Osteocyte (in vitro differentiated cells): ENCODE measurements at places on chromosomes 13 and 19. TPM values are rescaled to one million over a fixed set of nuclear protein-coding genes. Genes with fewer than 3 reads are reported as not detected.

Gene SHISA7
- total RNA-seq = not detected in 2 replicates

DNA sequence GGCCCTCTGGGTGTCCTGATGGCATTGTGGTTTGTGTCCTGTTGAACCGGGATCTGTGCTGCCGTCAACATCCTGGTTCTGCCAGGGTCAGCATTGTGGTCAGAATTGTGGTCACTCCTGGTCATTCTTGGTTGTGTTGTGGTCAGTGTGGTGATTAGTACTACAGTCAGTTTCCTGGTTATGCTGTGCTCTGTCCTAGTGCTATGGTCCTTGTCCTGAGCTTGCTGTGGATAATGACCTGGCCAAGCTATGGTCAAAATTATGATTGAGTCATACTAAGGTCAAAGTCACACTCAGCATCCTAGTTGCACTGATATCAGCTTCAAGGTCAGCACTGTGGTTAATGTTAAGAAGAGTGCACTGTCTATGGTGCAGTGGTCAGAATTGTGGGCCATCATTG is 4.5 kb upstream of the OLFM2 start:
- no peak for DNase-seq
- H3K36me3 ChIP-seq = no peaks in the 10 kb centered on the region
- H3K27me3 ChIP-seq = no peaks in the 10 kb centered on the region
- peaks cover 31% of the 10 kb centered on the region for H3K4me1 ChIP-seq

- H3K36me3 ChIP-seq = no peaks in the 10 kb centered on the region
- no peak for DNase-seq
- no peak overlapping the region for H3K4me3 ChIP-seq
- H3K27ac ChIP-seq = no peak overlapping the region
- H3K4me1 ChIP-seq = peaks cover 16% of the 10 kb centered on the region
- no peaks in the 10 kb centered on the region for H3K27me3 ChIP-seq
Observed at GRCh38 chr19:19445911-19446361, 40.5 kb downstream of the GATAD2A start.

Gene RYR1
- total RNA-seq = 0.03 and 0.50 TPM in 2 replicates

Gene CFAP97D2
- total RNA-seq = not detected in 2 replicates

- H3K36me3 ChIP-seq = peaks cover 3% of the 10 kb centered on the region
- peaks cover 15% of the 10 kb centered on the region for H3K4me1 ChIP-seq
Observed at GRCh38 chr19:3409346-3410064, 43.1 kb downstream of the NFIC start.

GRCh38 chr19:42017040-42017439 is 23.0 kb upstream of the ATP1A3 start:
- H3K4me1 ChIP-seq = no peaks in the 10 kb centered on the region
- no peak overlapping the region for H3K4me3 ChIP-seq
- DNase-seq = no peak
- H3K36me3 ChIP-seq = no peaks in the 10 kb centered on the region

Gene SLC25A23
- total RNA-seq = 50.8 and 51.6 TPM in 2 replicates

Gene TTYH1
- not detected in 2 replicates for total RNA-seq

GRCh38 chr13:34594507-34594906 is 347.6 kb upstream of the NBEA start:
- no peaks in the 10 kb centered on the region for H3K4me1 ChIP-seq
- H3K36me3 ChIP-seq = no peaks in the 10 kb centered on the region
- no peak overlapping the region for H3K4me3 ChIP-seq
- peaks cover 12% of the 10 kb centered on the region for H3K27me3 ChIP-seq
- H3K27ac ChIP-seq = no peak overlapping the region

- peaks cover 3% of the 10 kb centered on the region for H3K36me3 ChIP-seq
- DNase-seq = peak; percentile 91
- H3K4me1 ChIP-seq = no peaks in the 10 kb centered on the region
- no peak within 1 kb of the TSS for H3K27ac ChIP-seq
- H3K4me3 ChIP-seq = peak within 1 kb of the TSS; percentile 42
Observed at GRCh38 chr19:58033741-58034476, at the start of gene ZSCAN1. ZSCAN1 (plus strand) TSS chr19:58034025; CDS start chr19:58037837, 3,812 bp downstream.

- no peak for DNase-seq
- no peaks in the 10 kb centered on the region for H3K36me3 ChIP-seq
- H3K4me3 ChIP-seq = no peak overlapping the region
- H3K27me3 ChIP-seq = peaks cover 49% of the 10 kb centered on the region
- no peak overlapping the region for H3K27ac ChIP-seq
- no peaks in the 10 kb centered on the region for H3K4me1 ChIP-seq
Observed at GRCh38 chr13:39637890-39638289, 17.6 kb upstream of the COG6 start.

Gene LRRC25
- total RNA-seq = 0.16 TPM in 1 of 2 replicates, not detected in the other

Gene KLK15
- not detected in 2 replicates for total RNA-seq

Gene SOHLH2
- 0.21 TPM in 1 of 2 replicates, not detected in the other for total RNA-seq

Gene ZNF791
- 25.0 and 26.1 TPM in 2 replicates for total RNA-seq

DNA sequence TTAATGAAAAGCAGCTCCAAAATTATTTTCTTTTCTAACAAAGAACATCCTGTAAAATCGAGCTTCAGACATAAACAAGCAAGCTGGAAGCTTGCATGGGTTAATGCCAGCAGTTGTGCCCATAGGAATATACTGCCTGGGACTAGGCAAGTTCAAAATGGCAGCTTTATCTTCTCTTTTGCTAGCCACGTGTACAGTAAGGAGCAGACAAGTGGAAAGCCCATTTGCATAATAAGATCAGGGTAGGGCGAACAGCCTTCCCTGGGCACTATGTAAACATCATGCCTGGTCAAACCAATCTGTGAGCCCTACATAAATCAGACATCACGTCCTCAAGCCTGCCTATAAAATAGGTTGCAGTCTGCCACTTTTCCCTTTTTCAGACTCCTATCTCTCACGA is 489.7 kb downstream of the RFC3 start:
- H3K27ac ChIP-seq = no peak overlapping the region
- H3K27me3 ChIP-seq = peaks cover 14% of the 10 kb centered on the region
- peaks cover 3% of the 10 kb centered on the region for H3K4me1 ChIP-seq
- no peak overlapping the region for H3K4me3 ChIP-seq

DNA sequence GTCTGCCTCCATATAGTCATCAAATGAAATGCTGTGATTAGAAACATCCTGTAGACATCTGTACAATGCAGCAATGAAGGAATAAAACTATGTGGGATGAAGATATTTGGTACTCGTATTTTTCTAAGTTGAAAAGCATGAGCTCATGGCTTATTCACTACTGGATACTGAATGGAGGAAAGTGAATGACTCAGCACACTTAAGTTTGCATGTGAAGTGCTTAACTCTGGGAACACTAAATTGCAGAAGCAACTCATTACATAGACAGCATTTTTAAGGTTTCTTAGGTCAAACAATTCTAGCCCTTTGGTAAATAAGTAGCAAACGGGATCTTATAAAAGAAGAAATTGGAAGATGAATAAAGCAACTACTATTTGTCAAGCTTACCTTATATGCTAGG is 429.0 kb upstream of the MIR17HG start:
- H3K4me3 ChIP-seq = no peak overlapping the region
- H3K4me1 ChIP-seq = peaks cover 10% of the 10 kb centered on the region
- no peak for DNase-seq

Gene ATP8B3
- 4.6 and 5.2 TPM in 2 replicates for total RNA-seq

Gene PRSS57
- not detected in 2 replicates for total RNA-seq

GRCh38 chr19:15284896-15285295 is 47.4 kb downstream of the BRD4 start:
- H3K27me3 ChIP-seq = no peaks in the 10 kb centered on the region
- peak overlapping the region; percentile 27 for H3K4me3 ChIP-seq
- no peaks in the 10 kb centered on the region for H3K36me3 ChIP-seq

DNA sequence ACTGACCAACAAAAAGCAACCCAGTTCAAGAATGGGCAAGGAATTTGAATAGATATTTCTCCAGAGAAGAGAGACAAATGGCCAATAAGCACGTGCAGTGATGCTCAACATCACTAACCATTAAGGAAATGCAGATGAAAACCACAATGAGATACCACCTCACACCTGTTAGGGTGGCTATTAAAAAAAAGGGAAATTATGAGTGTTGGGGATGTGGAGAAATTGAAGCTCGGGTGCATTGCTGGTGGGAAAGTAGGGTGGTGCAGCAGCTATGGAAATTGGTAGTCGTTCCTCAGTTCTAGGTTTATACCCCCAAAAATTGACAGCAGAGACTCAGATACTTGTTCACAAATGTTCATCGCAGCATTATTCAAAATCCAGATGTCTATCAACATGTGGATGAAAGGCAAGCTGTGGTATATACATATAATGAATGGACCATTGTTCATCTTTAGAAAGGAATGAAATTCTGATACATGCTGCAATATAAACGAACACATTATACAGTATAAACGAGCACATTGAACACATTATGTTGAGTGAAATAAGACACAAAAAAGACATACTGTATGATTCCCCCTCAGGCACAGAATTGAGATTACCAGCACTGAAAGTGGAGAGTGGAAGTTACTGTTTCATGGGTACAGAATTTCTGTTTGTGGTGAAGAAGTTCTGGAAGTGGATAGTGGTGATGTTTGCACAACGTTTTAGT is 927 bp downstream of the CHAMP1 start:
- peaks cover 56% of the 10 kb centered on the region for H3K4me1 ChIP-seq
- H3K36me3 ChIP-seq = peaks cover 6% of the 10 kb centered on the region
- no peak for DNase-seq
- H3K27ac ChIP-seq = peak overlapping the region; percentile 79

Gene PRX
- total RNA-seq = 5.0 and 5.7 TPM in 2 replicates

GRCh38 chr19:37928527-37929286 is 21.7 kb downstream of the SIPA1L3 start:
- no peak overlapping the region for H3K4me3 ChIP-seq
- H3K36me3 ChIP-seq = peaks cover 4% of the 10 kb centered on the region
- peaks cover 36% of the 10 kb centered on the region for H3K4me1 ChIP-seq
- no peak for DNase-seq

- peaks cover 7% of the 10 kb centered on the region for H3K4me1 ChIP-seq
- H3K27me3 ChIP-seq = no peaks in the 10 kb centered on the region
- H3K27ac ChIP-seq = no peak overlapping the region
- no peak for DNase-seq
- no peak overlapping the region for H3K4me3 ChIP-seq
Observed at GRCh38 chr13:84191139-84191538, 308.9 kb upstream of the SLITRK1 start.

DNA sequence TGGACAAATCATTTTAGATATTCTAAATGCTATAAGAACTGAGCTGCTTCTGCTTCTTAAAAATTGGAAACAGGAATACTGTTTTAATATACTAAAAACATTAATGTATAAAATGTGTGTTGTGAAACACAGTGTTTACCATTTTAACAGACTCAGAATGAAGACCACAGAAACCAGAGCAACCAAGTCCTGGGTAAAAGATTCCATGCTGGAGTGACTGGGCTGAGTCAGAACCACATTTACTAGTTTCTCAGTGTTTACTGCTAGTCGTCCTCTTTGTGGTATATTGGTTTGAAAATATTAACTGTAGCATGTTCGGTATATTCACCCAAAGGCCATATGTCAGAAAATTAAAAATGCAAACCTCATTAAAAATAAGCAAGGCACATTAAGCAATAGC is 31.9 kb downstream of the ANKRD10 start:
- H3K27ac ChIP-seq = no peak overlapping the region
- peaks cover 10% of the 10 kb centered on the region for H3K36me3 ChIP-seq
- no peak overlapping the region for H3K4me3 ChIP-seq

- H3K4me1 ChIP-seq = peaks cover 28% of the 10 kb centered on the region
- no peak for DNase-seq
- no peak overlapping the region for H3K4me3 ChIP-seq
- H3K27ac ChIP-seq = peak overlapping the region; percentile 92
- no peaks in the 10 kb centered on the region for H3K36me3 ChIP-seq
Observed at GRCh38 chr13:85509512-85509911, 289.7 kb downstream of the SLITRK6 start.

DNA sequence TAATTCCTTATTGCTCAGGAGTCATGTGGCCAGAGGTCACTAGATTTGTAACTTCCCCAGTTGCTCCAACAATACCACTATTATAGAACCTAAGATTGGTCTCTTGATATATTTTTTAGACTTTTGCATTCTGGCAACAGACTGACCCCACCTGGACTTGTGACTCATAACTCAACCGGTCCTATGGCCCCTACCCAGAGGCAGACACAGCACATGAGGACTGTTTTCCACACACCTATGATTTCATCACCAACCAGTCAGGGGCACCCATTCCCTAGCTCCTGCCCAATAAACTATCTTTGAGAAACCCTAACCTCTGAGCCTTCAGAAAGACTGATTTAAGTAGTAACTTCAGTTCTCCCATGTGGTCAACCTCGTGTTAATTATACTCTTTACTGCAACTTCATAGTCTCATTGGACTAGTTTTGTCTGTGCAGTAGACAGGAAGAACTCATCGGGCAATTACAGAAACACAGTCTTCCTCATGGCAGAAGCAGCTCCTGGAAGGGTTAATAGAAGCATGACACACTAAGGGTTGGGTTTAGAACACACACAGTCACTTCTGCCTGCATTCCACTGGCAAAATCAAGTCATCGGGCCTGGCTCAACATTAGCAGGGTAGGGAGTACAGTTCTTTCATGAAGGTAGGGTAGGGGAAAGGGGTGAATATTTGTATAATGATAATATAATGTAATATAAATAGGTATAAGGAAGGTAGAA is 251.8 kb downstream of the UQCRFS1 start:
- H3K36me3 ChIP-seq = no peaks in the 10 kb centered on the region

DNA sequence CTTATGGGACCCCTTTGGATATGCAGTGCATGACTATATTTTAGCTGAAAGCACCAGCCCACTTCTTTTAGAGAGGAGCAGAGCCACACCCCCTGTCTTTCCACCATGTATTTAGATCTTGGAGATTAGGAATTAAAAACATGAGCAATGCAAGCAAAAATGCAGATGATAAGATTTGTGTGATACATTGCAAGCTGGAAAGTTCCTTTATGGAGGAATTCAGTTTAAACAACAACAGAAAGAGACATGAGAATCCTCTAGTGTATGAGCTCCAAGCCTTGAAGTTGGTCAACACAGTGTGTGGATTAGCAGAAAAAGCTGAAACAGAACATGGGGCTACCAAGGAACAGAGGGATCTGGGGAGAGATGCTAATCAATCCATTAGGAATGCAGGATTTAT is 529.8 kb upstream of the NBEA start:
- H3K27me3 ChIP-seq = peaks cover 3% of the 10 kb centered on the region
- no peaks in the 10 kb centered on the region for H3K36me3 ChIP-seq
- H3K4me1 ChIP-seq = no peaks in the 10 kb centered on the region

DNA sequence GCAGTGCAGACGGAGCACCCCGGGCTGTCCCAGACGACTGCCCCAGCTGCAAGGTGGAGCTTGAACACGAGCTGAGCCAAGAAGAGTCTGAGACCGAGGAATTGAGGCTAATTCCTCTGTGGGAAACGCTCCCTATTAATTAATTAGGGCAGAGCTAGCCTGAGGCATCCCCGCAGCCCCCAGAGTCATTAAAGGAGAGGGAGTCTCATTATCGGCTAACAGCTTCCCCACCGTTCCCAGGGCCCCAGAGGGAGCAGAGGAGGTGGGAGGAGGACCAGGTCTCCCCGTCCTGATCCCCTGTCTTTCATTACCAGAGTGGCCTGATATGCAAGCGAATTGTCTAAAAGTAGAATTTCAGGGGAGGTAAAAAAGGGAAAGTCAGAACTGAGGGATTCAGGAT is 13.1 kb upstream of the SLC1A6 start:
- H3K27ac ChIP-seq = no peak overlapping the region
- DNase-seq = no peak
- no peak overlapping the region for H3K4me3 ChIP-seq
- H3K36me3 ChIP-seq = no peaks in the 10 kb centered on the region
- no peaks in the 10 kb centered on the region for H3K4me1 ChIP-seq

- H3K36me3 ChIP-seq = peaks cover 4% of the 10 kb centered on the region
- no peak overlapping the region for H3K27ac ChIP-seq
- no peak overlapping the region for H3K4me3 ChIP-seq
- peaks cover 20% of the 10 kb centered on the region for H3K4me1 ChIP-seq
- DNase-seq = no peak
Observed at GRCh38 chr19:1475751-1476437, 3.1 kb downstream of the C19orf25 start.
